ENCODE measurements at places on chromosomes 16 and 17.
A peak's percentile ranks its signal among the peaks of the same experiment; 100 is the strongest.

GRCh38 chr16:88792078-88792550, 7.1 kb upstream of the PIEZO1 start:
- DNase-seq: peak; percentile 59

- DNase-seq: peak; percentile 39
These were observed 17.3 kb downstream of the MYO18A start for GRCh38 chr17:29162909-29163341.

GRCh38 chr16:24430954-24431760, 108.2 kb upstream of the RBBP6 start:
- DNase-seq: peak; percentile 4

DNA sequence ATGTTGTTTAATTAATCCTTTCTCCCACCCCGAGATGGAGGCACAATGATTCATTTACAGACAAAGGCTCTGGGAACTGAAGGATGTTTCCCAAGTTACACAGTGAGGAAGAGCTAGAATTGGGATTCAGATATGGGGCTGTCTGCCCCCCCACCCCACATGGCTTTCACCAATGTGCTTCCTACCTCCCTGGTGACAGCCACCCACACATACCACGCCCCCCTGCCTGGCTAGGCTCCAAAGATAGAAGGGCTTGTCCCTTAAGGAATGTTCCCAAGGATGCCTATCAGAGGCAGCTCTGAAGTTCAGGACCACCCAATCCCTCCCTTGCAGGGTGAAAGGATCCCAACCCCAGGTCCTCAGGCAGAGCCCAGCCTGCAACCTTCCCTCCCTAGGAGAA, 32.9 kb downstream of the CFAP20 start:
- DNase-seq: no peak

- no peak for DNase-seq
These were observed 8.1 kb downstream of the CLTC start for GRCh38 chr17:59627770-59628171.

GRCh38 chr17:58312829-58313228, 15.8 kb downstream of the TSPOAP1 start:
- no peak for DNase-seq

DNA sequence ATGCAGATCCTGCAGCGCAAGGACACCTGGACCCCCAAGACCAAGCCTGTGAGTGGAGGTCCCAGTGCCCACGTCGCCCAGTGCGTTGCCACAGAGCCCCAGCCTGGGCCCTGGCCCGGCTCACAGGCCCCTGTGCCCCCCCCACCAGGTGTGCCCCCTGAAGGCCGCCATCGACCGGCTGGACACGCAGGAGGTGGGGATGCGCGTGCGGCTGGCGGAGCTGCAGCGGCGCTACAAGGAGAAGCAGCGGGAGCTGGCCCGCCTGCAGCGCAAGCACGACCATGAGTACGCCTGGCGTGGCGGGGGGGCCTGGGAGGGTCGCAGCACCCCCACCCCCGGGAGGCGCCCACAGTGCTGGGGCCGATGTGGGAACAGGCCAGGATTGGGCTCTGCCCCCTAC, 56.6 kb downstream of the BAHCC1 start:
- DNase-seq: no peak

- DNase-seq: no peak
These were observed 6.2 kb downstream of the ATP6V0D1 start for GRCh38 chr16:67474551-67475455.

- DNase-seq: peak; percentile 63
These were observed 246.9 kb upstream of the KCNJ16 start for GRCh38 chr17:69828087-69828486.

DNA sequence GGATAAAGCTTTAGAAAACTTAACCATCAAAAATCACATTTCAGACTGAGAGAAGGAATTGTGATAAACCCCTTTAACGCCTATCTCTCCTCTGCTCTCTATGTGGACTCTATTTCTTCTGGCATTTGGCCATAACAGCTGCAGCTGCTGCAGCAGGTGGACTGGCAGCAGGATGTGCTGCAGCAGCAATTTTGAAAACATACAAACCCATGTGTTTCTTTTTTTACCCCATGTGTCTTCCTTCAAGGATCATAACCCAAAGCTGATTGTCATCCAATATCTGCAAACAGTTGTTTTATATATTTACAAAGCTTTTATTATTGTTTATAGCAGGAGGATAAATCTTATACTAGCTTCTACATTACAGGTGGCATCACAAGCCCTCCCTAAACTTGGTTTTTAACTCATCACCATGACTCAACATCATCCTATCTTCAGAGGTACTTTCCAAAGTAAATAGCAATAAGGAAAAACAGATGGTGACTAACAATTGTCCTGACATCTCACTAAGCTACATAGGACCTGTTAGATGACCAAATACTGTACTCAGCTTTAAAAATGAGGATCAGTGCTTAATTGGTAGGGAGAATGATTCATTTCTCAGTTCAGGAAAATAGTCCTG, 14.5 kb upstream of the KRTAP9-2 start:
- peak; percentile 69 for DNase-seq

DNA sequence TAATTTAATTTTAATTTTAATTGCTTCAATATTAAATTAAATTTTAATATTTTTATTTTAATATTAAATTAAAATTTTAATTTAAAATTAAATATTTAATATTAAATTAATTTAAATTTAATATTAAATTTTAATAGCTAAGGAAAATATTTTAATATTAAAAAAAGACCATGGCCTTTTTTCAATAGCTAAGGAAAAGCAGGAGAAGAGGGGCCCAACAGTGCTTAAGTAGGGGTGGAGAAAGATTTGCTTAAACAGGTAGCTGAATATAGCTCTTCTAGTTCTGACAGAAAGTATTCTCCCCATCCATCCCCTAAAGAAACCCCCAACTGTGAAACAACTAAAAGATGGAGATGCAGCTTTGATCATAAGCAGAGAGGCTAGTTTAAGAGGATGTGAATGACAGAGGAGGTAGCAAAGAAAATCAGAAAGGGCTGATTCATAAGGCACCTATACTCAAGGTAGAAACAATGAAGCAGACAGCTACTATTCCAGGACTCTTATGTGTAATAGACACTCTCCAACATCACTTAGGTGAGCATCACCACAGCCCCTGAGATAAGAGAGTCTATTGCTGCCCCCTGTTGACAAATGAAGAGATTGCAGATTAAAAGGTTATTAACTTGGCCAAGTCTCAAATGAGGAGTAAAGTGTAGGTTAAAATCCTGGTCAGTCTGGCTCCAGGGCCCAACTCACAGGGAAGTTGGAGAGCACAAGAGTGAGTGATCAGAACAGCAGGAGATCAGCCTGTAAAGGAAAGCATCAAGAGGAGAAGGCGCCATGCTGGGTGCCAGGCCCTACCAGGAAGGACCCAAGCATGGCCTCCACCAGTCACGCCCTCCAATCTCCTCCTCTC, 7.8 kb upstream of the RNASEK start:
- peak; percentile 69 for DNase-seq

- no peak for DNase-seq
These were observed 57.7 kb downstream of the TIMM22 start for GRCh38 chr17:1054656-1055055.
